ENCODE measurements at places on chromosomes 13 and 19. TPM values are rescaled to one million over a fixed set of nuclear protein-coding genes. Genes with fewer than 3 reads are reported as not detected.

The CFAP97D2 gene
- not detected for total RNA-seq

The MAP4K1 gene
- total RNA-seq = 0.72 TPM

The CACNA1A gene
- 3.6 TPM for total RNA-seq

The CEACAM1 gene
- total RNA-seq = not detected

The FCER2 gene
- not detected for total RNA-seq

The RFPL4AL1 gene
- not detected for total RNA-seq

The DLL3 gene
- total RNA-seq = not detected

The CGB8 gene
- total RNA-seq = not detected

The CGB3 gene
- total RNA-seq = not detected

The PLVAP gene
- not detected for total RNA-seq

The ZNF575 gene
- 0.14 TPM for total RNA-seq

The IRF2BP1 gene
- 26.7 TPM for total RNA-seq

The RASIP1 gene
- total RNA-seq = 0.72 TPM

The LRG1 gene
- total RNA-seq = under 0.01 TPM

The UBE2L5 gene
- not detected for total RNA-seq

The ZNF550 gene
- 8.4 TPM for total RNA-seq

The SHISA7 gene
- not detected for total RNA-seq

The OLFM2 gene
- 18.5 TPM for total RNA-seq

The COMP gene
- total RNA-seq = not detected

The OLFM4 gene
- not detected for total RNA-seq

The ZNF429 gene
- 3.7 TPM for total RNA-seq

The PTH2 gene
- total RNA-seq = not detected

The EXOC3L2 gene
- under 0.01 TPM for total RNA-seq

The SELENOV gene
- not detected for total RNA-seq

The CYP2A6 gene
- total RNA-seq = not detected

The P2RY11 gene
- 1.3 TPM for total RNA-seq

The TSSK6 gene
- total RNA-seq = 0.86 TPM

The CPB2 gene
- total RNA-seq = not detected

The ERICH6B gene
- not detected for total RNA-seq

The ZNF77 gene
- total RNA-seq = 3.1 TPM

The PDE4C gene
- total RNA-seq = 0.29 TPM

The UBXN6 gene
- 97.2 TPM for total RNA-seq

The ZNF850 gene
- total RNA-seq = 9.2 TPM
